Muscle of arm (tissue), 14 donors: ENCODE measurements at places on chromosomes 2 and 18.
A peak's percentile ranks its signal among the peaks of the same experiment; 100 is the strongest.

- no peak for DNase-seq
Measured at GRCh38 chr18:25141399-25141798, 210.6 kb downstream of the ZNF521 start.

GRCh38 chr2:177169810-177170514 lies 42.6 kb upstream of the HNRNPA3 start:
- no peak for DNase-seq

DNA sequence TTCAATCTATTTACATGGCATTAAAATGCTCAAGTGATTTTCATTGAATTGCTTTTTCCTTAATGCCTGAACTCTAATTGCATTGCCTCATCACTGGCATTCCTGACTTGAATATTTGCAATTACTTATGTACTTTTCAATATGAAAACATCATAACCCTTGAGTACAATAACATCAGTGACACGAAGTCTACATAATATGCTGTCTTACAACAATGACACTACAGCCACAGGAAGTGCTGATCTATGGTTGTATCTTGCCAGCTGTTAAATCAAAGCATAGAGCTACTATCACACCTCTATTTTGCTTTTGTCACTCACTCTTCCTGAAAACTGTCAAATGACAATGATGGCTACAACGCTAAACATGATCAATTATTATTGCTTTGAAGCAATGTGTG lies 156.9 kb downstream of the CCDC102B start:
- no peak for DNase-seq

GRCh38 chr2:205686783-205687640 lies 4.7 kb downstream of the NRP2 start:
- DNase-seq: no peak

DNA sequence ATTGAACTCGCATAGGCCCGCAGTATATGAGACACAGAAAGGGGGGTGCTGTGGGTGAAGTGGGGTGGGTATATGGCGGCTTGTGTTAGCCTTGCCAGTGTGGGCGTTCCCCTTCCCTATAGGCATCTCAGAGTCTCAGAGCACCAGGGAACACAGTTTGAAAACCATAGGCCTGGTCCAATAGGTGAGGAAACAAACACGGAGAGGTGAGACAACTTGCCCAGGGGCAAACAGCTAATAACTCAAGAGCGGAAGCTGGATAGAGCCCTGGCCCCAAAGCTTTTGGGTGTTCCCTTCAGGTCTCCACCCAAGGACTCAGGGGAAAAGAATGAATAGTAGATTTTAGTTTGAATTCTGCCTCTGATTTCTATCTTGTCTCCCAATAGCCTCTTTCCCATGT lies 7.9 kb downstream of the LIPG start:
- DNase-seq: no peak

DNA sequence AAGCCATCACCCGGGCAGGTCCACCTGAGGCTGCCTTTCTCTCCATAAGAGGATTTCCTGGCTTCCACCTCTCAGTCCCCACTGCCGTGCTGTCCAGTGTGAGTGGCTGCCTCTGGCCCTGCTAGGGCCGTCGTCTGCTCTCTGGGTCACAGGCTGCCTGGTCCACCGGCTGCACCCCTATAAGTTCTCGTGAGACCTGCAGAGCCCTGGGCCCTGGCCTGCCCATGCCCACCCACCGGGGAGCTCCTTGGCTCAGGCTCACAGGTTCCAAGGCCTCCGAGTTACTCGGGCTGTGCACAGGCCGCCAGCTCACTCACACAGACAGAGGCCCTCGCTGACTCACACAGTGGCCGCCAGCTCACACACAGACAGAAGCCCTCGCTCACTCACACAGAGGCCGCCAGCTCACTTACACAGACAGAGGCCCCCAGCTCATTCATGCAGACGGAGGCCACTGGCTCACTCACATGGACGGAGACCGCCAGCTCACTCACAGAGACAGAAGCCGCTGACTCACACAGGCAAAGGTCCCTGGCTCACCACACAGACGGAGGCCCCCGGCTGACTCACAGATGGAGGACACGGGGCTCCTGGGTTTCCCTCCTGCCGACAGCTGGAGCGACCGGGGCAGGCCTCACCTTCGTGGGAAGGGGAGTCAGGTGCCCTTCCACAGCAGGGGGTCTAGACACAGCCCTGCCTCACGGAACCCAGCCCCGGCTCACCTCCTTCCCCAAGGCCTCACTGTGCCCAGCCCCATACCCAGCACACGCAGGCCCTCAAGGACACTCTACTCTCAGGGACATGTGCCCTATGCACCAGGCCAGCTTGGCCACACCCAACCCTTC lies 334.1 kb upstream of the MYT1L start:
- peak; percentile 20 for DNase-seq

GRCh38 chr2:134098321-134098720 lies 155.6 kb upstream of the MGAT5 start:
- DNase-seq: no peak

- DNase-seq: no peak
Measured at GRCh38 chr2:164597983-164598382, 23.3 kb downstream of the GRB14 start.

GRCh38 chr2:200383380-200384110 lies 77.1 kb downstream of the SPATS2L start:
- peak; percentile 41 for DNase-seq

GRCh38 chr2:45962177-45962921 lies 310.9 kb downstream of the PRKCE start:
- DNase-seq: peak; percentile 74

DNA sequence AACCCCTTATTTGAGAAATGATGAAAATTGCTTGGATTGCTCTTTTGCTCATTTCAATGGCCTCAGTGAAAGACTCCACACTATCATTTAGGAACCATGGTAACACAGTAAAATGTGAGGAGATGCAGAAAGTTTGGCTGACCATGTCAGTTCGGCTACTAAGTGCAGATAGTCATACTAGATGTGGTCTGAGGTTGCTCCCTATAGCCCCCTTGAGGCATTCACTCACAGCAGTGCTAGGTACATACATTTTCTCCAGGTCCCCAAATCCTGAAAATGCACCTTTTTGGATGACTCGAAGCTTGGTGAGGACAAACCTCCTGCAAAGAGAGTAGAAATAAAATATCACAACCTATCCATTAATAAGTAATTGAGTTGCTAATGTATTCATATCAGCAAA lies 86.3 kb downstream of the FSHR start:
- DNase-seq: no peak

DNA sequence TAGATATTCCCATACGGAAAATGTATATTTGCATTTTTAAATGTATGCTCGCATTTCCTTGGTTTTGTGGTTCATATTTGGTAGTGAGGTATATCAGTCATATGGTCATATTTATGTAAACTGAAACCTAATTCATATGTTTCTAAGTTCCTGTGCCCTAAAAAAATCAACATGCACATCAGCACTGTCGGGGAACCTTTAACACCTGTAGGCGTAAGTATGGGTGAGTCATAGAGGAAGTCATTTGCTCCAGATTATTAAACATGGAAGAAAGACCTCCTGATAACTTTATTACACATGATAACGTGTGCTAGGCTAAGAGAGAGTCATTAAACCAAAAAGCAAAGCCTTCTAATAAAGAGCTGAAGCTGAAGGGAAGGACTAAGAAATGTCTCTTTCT lies 437.7 kb downstream of the NRXN1 start:
- DNase-seq: no peak

- DNase-seq: no peak
Measured at GRCh38 chr2:11872247-11872947, 126.0 kb downstream of the LPIN1 start.

GRCh38 chr2:175227393-175227792 lies 45.9 kb upstream of the ATP5MC3 start:
- no peak for DNase-seq

GRCh38 chr2:166090908-166091307 lies 36.9 kb downstream of the SCN1A start:
- DNase-seq: no peak

- no peak for DNase-seq
Measured at GRCh38 chr2:237898057-237898414, 38.6 kb downstream of the RAMP1 start.

DNA sequence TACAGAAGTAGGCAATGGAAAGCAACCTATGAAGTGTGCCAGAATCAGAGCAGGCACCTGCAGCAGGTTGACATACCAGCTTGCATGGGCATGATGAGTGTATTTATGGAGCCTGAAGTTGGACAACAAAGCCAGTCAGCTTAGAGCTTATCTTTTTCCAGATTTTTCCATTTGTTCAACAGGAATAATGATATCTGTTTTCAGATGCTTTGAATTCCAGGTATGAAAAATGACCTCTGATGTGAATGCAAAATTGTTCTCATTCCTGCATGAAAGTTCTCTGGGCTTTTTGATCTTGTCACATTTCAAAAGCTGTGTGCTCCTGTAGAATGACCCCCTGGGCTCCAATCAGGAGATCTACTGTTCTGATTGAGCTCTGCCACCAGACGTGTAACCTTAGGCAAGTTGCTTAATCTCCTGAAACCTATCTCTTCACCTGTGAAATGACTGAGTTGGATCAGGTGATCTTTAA lies 38.2 kb upstream of the VIT start:
- no peak for DNase-seq

- DNase-seq: no peak
Measured at GRCh38 chr2:180679693-180680092, 300.7 kb upstream of the UBE2E3 start.

- no peak for DNase-seq
Measured at GRCh38 chr2:95760806-95761525, 169.2 kb downstream of the TRIM43 start.

DNA sequence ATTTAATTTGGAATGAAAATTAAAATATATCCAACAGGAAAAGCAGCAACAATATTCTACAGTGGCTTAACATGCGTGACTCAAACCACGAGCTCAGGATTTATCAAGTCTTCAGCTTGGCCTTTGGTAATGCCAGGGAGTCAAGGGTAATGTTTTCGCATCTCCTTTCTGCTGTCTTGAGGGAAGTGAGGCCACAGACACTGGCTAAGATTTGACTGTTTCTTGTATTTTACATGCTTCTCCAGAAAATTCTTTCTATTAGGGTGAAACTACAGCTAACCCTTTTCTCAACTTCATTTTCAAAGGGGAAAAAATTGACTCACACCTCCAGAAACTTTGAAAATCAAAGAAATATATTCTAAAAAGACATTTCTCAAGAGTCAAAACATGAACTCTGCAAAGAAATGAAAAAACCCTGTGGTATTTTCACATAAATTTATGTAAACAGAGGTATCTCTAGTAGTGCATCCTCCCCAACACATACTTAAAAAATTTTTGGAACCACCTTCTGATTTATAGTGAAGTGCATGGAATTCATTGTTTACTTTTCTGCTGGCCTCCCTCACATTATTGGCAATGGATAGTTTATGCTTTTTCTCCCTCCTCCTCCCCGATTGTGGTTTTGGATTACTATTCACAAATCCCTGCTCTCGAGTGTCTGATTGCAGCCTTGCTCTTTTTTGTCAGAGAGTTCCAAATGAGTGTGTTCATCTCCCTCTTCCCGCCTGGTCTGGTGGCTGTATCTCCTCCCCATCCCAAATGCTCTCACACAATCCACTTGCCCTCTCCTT lies 48.7 kb downstream of the DPP4 start:
- no peak for DNase-seq

GRCh38 chr2:221563270-221563985 lies 8.7 kb downstream of the EPHA4 start:
- no peak for DNase-seq

DNA sequence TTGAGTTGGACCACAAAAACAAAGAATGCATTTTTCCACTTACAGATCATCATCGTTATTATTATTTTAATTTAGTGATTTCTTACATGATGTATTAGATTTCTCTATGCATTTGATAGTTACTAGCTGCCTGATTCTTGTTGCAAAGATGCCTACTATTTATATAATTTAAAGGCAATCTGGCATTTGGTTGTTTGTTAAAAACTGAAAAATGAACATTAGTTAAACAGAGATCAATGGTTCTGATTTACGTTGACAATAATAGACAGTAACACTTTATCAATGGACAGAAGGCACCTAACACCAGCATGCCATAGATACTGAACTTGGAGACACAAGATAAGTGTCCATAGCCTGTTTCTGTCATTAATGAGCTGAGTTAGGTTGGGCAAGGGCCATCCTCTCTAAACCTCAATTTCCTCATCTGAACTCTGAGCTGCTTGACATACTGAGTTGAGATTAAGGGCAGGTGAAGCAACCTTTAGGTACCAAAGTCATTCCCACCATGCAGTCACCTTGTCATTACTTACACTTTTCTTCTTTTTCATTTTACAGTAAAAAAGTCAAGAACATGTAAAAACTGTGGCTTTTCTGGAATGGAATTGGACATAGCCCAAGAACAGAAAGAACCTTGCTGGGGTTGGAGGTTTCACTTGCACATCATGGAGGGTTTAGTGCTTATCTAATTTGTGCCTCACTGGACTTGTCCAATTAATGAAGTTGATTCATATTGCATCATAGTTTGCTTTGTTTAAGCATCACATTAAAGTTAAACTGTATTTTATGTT lies 3.1 kb downstream of the CCL20 start:
- DNase-seq: no peak

GRCh38 chr2:8855010-8855409 lies 17.6 kb upstream of the KIDINS220 start:
- DNase-seq: no peak

DNA sequence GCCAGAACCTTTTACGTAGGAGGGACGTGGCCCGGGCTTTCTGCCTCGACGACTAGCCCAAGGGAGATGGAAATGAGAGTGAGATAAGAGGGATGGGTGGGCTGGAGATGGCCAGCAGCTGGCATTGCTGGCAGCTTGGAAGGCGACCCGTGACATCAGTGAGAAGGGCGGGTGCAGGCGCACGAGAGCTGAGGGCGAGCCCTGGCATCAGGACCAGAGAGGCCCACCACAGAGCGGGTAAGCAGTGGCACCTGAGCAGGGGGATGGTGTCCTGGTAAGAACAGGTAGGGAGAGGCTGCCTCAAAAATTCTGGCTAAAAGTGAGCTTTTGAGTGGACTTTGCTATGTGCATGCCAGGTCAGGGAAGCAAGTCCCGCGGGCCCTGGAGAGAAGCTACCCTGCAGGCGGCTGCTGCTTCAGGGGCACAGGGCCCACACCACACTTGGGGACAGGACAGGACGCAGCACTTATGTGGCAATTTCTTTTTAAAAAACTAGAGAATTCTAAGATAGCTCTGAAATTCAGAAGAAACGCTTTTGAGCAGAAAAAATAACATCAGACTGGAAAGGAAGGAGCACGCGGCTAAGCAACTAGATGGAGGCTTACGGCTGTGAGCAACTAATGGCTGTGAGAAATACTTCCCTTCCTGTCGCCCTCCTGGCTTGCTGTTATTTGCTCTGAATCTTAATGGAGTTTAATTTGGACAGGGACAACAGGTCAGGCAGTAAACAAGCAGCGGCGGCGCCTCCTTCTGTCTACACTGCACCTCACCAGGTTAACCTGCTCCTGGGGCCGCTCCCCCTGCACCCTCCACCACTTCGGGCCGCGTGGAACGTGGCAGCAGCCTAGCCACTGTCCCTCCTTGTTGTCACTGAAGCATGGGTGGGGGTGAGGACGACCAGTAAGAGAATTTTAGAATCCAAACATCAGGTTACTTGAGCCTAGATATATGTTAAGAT lies 20.5 kb downstream of the THAP4 start:
- DNase-seq: no peak
